ENCODE measurements at places on chromosomes 4 and X.

DNA sequence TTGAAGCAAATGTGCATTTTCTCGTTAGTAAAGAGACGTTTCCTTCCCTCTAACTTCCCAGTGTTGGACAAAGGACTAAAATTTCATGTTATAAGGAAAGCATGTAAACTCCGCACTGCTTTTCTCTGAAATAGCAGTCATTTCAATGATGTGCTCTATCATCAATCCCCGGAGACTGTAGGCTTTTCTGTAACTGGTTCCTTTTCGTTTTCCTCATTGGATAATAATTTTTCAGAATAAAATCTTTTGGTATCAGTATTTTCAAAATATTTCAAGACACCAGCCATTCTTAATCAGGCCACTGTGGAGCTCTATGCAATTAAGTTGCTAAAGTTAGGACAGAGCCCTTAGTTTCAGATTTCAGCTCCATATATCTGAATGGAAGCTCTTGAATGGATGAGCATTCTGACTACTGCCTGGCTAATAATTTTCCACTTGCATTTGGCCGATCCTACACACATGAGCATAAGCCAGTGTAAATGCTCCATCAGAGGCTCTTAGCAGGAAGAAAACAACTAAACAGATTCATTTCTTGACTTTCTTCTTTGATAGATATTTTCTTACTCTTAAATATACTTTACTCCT lies 157.7 kb downstream of the CHIC2 start:
- H3K27me3 ChIP-seq, result no peaks in the 10 kb centered on the region
- no peak overlapping the region for H3K4me3 ChIP-seq
- no peak overlapping the region for H3K27ac ChIP-seq

DNA sequence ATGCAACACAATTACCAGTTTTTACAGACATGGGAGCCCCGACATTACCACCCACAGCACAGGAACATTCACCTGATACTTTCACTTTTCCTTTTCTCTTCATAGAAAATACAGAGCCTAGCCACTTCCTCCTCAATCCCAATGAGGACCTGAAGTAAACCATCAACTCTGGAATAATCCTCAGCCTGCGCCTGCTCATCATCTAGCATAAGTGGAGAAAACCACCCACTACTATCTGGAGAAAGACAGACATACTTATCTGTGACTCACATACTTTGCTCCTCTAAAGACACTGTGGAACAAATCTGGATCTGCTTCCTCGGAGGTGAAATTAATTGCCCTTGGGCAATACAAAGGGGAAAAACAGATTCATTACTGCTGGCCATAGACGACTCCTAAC lies 47.8 kb downstream of the ZCCHC13 start:
- DNase-seq, result no peak
- no peak overlapping the region for H3K4me3 ChIP-seq
- H3K4me1 ChIP-seq, result no peaks in the 10 kb centered on the region
- no peaks in the 10 kb centered on the region for H3K36me3 ChIP-seq
- no peak overlapping the region for H3K27ac ChIP-seq

GRCh38 chr4:91198951-91199350 lies 1071.8 kb downstream of the CCSER1 start:
- DNase-seq, result no peak
- H3K27ac ChIP-seq, result no peak overlapping the region
- H3K27me3 ChIP-seq, result no peaks in the 10 kb centered on the region

GRCh38 chr4:900721-901120 lies 31.4 kb downstream of the GAK start:
- peaks cover 8% of the 10 kb centered on the region for H3K36me3 ChIP-seq
- no peak overlapping the region for H3K4me3 ChIP-seq
- H3K4me1 ChIP-seq, result no peaks in the 10 kb centered on the region
- no peak overlapping the region for H3K27ac ChIP-seq
- H3K27me3 ChIP-seq, result no peaks in the 10 kb centered on the region

GRCh38 chrX:25519258-25519657 lies 503.5 kb upstream of the ARX start:
- H3K4me3 ChIP-seq, result no peak overlapping the region
- H3K36me3 ChIP-seq, result no peaks in the 10 kb centered on the region
- no peak for DNase-seq
- H3K27ac ChIP-seq, result no peak overlapping the region
- no peaks in the 10 kb centered on the region for H3K27me3 ChIP-seq

Data from body of pancreas (tissue), 4 donors.